Esophagus squamous epithelium (tissue), 5 donors: ENCODE measurements at places on chromosomes 6 and 20.

DNA sequence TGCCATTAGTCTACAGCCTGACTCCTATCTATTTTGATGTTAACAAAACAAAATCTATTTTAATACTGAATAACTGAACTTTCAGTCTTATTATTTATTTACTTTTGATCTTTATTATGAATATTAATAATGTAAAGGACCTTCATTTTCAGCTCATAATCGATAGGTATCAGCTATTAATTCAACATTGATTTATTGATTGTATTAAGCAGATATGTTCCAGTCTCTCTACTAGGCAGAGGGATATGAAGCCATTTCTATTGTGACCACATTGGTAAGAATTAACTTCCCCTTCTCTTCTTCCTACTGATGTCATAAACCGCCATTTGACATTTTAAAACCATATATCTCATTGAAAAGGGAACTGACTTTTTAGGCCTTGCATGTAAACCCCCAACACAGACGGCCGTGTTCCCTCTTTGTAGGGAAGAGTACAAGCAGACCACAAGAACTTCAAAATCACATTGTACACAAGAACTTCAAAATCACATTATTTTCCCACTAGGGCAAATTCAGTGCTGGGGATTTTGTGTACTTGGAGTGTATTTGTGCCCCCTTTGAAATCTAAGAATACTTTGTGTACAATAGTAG lies 69.5 kb upstream of the FABP7 start:
- no peak overlapping the region for H3K4me3 ChIP-seq
- H3K4me1 ChIP-seq: no peaks in the 10 kb centered on the region
- no peaks in the 10 kb centered on the region for H3K27me3 ChIP-seq
- no peak for DNase-seq

DNA sequence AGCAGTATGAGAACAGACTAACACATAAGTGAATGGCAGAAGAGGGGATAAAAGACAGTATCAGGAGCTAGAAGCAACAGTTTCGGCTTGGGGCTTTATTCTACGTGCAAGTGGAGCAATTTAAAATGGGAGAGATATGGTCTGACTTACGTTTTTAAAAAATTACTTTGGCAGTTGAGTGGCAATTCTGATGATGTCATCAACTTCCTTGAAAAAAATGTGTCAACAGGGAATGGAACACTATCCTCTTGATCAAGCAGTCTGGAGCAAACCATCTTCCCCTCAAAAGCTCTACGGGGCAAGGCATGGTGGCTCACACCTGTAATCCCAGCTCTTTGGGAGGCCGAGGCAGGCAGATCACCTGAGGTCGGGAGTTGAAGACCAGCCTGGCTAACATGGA lies 24.1 kb downstream of the PTPRT start:
- no peak overlapping the region for H3K27ac ChIP-seq
- no peaks in the 10 kb centered on the region for H3K27me3 ChIP-seq
- no peaks in the 10 kb centered on the region for H3K4me1 ChIP-seq
- no peaks in the 10 kb centered on the region for H3K36me3 ChIP-seq

DNA sequence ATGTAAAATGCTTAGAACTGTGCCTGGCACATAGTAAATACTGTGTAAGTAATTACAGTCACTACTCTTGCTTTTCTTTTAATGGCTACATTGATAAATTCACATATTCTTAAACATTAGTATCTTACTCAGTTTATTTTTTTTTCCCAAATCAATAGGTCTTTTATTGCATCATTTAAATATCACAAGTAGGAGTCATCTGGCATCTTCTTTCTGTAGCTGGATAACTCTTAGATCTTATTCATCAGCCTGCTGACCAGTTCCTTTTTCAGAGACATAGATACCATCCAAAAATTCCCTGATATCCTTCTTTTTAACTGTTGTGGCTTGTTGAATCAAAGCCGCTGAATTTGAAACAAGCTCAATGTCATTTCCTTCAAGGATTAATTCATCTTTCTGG lies 20.0 kb upstream of the PHF3 start:
- H3K4me1 ChIP-seq: no peaks in the 10 kb centered on the region
- no peak overlapping the region for H3K4me3 ChIP-seq
- no peaks in the 10 kb centered on the region for H3K36me3 ChIP-seq
- H3K27me3 ChIP-seq: peaks cover 18% of the 10 kb centered on the region

DNA sequence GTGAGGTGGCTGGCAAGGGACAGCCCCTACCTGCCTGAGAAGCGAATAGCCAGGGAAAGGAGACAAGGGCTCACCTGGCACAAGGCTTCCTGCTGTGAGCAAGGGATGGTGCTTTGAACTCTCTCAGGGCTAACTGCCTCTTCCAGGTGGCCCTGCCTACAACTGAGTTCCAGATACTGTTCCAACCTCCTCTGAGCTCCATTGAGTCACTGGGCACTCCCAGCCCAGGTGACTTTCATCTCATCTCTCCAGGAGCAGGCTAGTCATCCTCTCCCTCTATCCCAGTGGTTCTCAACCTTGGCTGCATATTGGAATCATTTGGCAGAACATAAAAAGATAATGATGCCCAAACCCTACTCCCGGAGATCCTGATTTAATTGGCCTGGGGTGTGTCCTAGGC lies 374.0 kb upstream of the ZFP64 start:
- H3K27me3 ChIP-seq: no peaks in the 10 kb centered on the region
- H3K4me1 ChIP-seq: no peaks in the 10 kb centered on the region
- no peak for DNase-seq
- no peak overlapping the region for H3K27ac ChIP-seq

GRCh38 chr6:20661721-20662120 lies 127.5 kb downstream of the CDKAL1 start:
- no peak for DNase-seq
- peak overlapping the region; percentile 31 for H3K27ac ChIP-seq
- H3K36me3 ChIP-seq: no peaks in the 10 kb centered on the region
